Stimulated activated CD8-positive, alpha-beta memory T cell treated with anti-CD3 and anti-CD28 coated beads, Interleukin-7, amount 100 ng/mL, for 1 hour (primary cell): ENCODE measurements at places on chromosomes 2 and 18.

DNA sequence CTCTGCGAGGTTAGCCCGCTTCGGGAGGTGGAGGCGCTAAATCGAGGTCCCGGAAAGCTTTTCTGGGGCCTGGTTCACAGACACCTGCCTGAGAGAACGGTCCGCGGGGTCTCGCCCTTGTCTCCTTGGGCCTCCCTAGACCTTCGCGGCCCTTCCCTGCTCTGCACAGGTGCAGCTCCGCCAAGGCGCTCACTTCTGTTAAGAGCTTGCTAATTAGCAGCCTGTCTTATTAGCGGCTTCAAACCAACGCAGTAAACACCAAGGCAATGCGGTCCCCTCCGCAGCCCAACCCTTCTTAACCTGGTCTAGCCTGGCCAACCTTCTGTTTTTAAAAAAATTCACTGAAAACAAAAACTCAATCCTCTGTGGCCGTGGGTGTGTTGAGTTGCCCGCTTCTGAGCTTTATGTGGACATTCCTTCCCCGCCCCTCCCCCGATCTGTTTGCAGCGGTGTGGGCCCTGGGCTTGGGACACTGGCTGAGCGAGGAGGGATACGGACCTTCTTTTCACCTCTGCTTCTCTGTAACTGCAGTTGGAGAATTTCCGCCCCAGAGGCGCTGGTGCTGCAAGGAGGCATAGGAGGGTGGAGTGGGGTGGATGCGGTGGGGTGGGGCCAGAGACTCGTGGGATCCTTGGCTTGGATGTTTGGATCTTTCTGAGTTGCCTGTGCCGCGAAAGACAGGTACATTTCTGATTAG, 3.4 kb upstream of the HOXD4 start:
- DNase-seq = no peak

DNA sequence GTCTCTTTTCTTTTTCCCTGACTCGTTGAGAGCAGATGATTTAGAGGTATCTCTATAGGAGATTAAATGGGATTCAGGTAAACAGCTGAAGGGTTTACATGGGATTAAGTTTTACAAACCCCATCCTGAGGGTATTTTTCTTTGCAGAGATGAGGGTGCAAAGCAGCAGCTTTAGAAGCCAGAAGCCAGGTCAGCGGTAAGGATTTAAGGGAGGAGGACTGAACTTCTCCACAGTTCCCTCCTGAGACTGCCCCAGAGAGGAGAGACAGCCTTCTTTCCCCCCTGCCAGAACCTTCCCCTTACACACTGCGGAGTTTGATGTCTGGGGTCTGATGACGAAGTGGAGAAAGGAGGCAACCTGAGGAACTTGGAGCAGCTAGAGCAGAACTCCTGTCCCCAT, 220.1 kb downstream of the PRKCE start:
- DNase-seq = no peak

- no peak for DNase-seq
Observed at GRCh38 chr2:186584053-186584452, 5.8 kb upstream of the ITGAV start.

DNA sequence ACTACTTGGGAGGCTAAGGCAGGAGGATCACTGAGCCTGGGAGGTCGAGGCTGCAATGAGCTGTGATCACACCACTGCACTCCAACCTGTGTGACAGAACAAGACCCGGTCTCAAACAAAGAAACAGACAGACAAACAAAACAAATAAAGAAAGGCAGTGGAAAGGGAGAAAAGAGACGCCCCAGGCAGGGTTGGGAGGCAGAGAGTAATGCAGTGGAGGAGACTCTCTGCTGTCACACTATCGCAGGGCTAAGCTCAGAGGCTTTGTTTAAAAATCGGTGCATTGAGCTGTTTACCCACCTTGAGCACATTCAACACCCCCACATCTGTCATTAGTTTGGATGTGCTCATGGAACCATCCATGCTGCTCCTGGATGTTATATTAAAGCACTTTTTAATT, 84.2 kb upstream of the RMP24 start:
- DNase-seq = no peak

DNA sequence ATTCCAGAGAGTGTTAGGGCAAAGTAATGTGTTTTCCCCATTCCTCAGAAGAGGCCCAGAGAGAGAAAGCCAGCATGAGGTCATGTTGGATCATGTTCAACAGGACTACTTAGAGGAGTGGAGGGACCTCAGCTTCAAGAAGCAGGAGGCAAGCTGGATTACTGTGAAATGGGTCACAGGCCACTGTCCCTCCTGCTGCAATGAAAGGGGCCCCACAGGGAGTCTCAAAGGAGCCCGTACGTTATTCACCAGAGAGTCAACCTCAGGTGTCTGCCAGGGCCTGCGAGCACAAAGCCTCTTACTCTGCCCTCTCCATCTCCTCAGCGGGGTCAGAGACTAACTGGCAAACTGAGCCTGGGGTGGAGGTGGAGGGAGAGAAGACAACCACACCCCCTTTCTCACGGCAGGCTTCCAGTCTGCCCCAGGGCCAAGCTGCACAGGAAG, 27.2 kb upstream of the ACYP2 start:
- no peak for DNase-seq

DNA sequence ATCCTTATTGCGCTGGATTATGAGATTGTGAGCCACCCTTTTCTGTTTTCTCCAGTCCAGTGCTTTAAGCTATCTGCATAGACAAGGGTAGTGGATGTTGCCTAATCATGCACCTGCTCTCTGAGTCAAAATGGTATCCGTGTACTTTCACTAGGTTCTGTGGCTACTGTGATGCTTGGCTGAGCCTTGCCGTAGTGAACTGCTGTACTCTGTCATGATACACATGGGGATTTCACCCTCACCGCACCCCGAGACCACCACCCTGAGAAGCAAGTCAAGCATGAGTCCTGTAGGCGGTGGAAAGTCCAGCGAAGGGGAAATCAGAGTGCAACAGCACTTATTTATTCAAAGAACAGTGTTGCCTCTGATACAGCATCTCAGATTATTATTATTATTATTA, 55.0 kb downstream of the ARHGAP25 start:
- DNase-seq = no peak

GRCh38 chr2:88355486-88355885, 97.0 kb downstream of the FOXI3 start:
- DNase-seq = no peak

DNA sequence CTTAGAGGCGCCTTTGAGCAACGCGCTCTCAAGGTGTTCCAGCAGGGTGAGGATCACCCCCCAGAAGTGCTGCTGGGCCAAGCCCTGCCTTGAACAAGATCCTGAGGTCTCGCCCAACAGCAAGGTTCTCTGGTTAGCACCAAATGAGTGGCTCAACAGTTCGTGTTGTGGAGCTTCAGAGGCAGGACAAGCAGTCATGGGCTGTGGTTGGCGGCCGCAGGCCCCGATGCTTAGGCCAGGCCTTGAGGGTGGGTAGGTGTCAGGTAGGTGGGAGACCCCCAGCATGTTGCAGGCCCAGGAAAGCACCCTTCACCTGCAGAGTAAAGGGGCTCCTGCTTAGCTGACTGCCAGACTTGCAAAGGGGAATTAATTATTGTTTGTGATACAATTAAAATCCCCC, 70.2 kb upstream of the FOSL2 start:
- DNase-seq = no peak

GRCh38 chr2:195659114-195659513, 2.1 kb downstream of the SLC39A10 start:
- DNase-seq = no peak

- no peak for DNase-seq
Observed at GRCh38 chr2:24785671-24786321, 7.4 kb downstream of the PTRHD1 start.

GRCh38 chr2:12168791-12169388, 422.5 kb downstream of the LPIN1 start:
- no peak for DNase-seq

GRCh38 chr2:69214898-69215297, 172.1 kb downstream of the GFPT1 start:
- no peak for DNase-seq

- no peak for DNase-seq
Observed at GRCh38 chr2:134408386-134408785, 154.5 kb downstream of the MGAT5 start.

GRCh38 chr2:27954221-27954673, 63.7 kb downstream of the BABAM2 start:
- DNase-seq = no peak

- DNase-seq = no peak
Observed at GRCh38 chr2:141260911-141261310, 869.9 kb downstream of the LRP1B start.

DNA sequence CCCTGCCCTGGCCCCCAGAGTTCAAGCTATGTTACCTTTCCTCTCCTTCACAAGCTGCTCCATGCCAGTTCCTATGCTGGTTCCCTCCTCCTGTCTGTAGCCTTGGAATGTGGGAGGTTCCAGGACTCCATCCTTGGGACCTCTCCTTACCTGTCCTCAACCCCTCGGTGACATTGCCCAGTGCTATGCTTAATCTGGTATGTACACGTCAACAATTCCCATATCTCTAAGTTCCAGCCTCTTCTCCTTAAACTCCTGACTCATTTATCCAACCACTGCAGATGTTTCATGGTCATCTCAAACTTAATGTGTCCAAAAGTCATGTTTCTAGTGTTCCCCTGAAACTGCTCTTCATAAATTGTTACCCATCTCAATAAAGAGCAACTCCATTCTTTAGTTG, 160.8 kb downstream of the TNS1 start:
- DNase-seq = no peak

GRCh38 chr2:226544596-226545210, 254.9 kb downstream of the IRS1 start:
- DNase-seq = no peak

DNA sequence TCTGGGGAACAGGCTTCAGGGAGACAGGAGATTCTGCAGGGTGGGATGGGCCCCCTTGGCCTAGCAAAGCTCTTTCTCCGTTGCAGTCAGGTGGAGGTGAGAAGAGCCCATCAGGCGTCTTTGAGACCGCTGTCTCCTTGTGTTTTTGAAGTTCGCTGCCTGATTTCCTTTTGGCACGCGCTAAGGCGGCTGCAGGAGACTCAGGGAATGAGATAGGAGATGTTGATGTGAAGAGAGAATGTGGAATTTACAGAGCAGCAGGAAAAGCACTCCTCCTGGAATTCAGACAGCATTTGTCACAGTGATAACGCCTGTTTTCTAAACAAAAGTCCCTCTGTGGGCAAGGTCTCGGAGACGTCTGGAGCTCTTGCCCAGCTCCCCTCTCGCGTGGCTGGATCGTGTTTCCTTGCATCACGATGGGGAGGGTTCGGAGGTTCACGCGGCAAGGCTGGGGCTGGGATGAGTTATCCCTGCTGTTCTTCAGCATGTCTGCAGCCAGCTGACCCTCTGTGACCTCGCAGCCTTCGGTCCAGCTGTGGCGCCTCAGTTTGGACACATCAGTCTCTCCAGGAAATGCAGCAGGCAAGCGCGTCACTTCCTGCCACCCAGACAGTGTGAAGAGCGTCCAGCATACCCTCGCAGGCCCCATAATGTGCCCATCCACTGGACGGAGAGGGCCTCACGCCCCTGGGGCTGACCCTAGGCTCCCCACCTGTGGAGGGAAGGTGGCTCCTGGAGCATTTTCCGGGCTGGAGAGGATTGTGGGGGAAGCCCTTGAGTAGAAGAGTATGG, 30.2 kb downstream of the GLI2 start:
- DNase-seq = no peak

- no peak for DNase-seq
Observed at GRCh38 chr18:9466127-9466526, 9.2 kb upstream of the RALBP1 start.

- DNase-seq = no peak
Observed at GRCh38 chr2:240481720-240482119, 46.3 kb downstream of the GPC1 start.

DNA sequence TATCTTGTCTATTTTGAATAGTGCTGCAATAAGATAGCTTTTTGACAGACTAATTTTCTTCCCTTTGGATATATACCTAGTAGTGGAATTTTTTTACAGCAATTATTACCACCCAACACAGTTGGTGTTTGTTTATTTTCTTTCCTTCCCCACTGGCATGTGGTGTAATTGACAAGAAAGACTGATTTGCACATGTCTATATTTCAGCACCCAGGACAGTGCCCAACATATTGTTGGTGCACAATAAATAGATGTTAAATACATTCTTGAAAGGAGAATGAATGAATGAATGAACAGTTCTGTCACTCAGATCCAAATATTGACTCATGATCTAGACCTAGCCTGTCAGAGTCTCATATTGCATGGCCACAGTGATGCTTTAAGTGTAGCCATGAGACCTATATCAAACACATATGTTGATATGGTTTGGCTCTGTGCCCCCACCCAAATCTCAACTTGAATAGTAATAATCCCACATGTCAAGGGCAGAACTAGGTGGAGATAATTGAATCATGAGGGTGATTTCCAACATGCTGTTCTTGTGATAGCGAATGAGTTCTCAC, 538.2 kb downstream of the NYAP2 start:
- DNase-seq = no peak

GRCh38 chr2:144471305-144472045, 48.4 kb downstream of the ZEB2 start:
- DNase-seq = no peak

GRCh38 chr2:155381436-155381835, 682.9 kb downstream of the KCNJ3 start:
- no peak for DNase-seq

GRCh38 chr18:1511619-1512311, 607.1 kb downstream of the ADCYAP1 start:
- DNase-seq = no peak

DNA sequence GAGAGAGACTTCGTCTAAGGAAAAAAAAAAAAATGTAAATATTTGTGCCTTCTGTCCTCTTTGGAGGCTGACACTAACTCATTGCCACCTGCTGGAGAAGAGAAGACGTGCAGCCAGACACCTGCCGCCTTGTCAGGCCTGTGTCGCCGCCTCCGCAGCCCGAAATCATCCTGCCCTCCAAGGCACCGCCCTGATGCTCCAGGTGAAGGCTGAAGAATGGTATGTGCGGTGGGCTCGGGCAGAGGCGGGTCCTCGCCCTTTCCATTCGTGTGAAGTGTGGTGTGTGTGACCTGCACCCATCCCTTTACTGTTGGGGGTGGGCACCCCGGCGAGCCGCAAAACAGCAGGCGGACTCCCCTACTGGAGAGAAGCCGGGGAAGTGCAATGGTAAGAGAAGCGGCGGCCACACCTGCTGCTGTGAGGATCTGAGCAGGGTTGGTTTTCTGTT, 60.4 kb downstream of the FAM161A start:
- peak; percentile 36 for DNase-seq

- no peak for DNase-seq
Observed at GRCh38 chr18:76518123-76518859, 23.2 kb upstream of the ZNF516 start.

- DNase-seq = no peak
Observed at GRCh38 chr2:180016937-180017336, 9.8 kb upstream of the CWC22 start.

GRCh38 chr2:230234845-230235244, 9.3 kb downstream of the SP140 start:
- DNase-seq = no peak

- DNase-seq = no peak
Observed at GRCh38 chr18:79749251-79750191, 48.2 kb upstream of the KCNG2 start.
